ENCODE measurements at places on chromosomes 2 and 18.

- DNase-seq = no peak
These were observed 275.7 kb downstream of the PDE11A start for GRCh38 chr2:177796654-177797415.

- DNase-seq = no peak
These were observed 9.3 kb upstream of the SCTR start for GRCh38 chr2:119533560-119533959.

- no peak for DNase-seq
These were observed 272.7 kb downstream of the CD226 start for GRCh38 chr18:69674966-69675365.

GRCh38 chr2:226079196-226079595, 679.7 kb downstream of the NYAP2 start:
- no peak for DNase-seq

DNA sequence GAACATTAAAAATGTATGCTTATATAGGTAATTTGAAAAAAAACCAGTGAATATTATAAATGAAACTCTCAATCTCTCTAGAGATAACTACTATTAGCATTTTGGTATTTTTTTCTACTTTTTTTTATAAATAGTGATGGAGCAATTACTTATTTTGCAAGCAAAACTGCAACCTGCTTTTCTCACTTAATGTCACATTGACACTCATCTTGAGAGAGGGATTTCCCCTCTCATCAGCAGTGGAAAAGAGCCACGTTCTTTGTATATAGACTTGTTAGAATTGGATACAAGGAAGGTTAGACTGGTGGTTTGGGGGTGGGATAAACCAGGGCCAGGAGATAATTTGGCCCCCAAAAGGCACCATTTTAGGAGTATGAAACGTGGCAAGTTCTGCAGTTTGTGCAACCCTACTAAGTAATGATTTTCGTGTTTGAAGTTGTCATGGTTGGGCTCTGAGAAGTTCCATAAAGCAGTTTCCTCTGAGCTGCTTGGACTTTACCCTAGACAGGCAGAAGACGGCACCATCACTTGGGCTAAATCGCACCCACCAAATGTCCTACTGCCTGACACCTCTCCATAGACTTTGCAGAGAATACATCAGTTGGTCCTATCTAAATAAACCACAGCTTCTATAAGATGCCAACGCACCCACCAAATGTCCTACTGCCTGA, 194.0 kb downstream of the ACTR3 start:
- DNase-seq = no peak

DNA sequence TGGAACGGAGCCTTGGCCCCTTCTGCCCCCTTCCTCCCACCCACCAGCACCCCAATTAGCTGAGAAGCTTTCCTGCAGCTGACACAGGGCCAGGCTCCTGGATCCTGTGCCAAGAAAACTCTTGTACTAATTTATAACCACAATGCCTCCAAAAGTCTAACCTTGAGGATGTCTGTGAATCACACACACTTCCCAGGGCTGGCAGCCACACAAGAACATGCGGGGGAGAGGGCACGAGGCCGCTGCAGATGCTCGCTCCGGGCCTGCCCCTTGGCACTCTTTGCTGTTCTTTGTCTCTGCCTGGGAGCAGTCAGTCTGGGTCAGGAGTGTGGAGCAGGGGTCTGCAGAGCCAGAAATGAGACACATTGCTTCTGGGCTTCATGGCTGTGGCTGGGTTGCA, 62.7 kb upstream of the KIF5C start:
- DNase-seq = no peak

- no peak for DNase-seq
These were observed 43.0 kb downstream of the CCDC148 start for GRCh38 chr2:158413581-158413980.

- DNase-seq = no peak
These were observed 6.3 kb downstream of the MYOM1 start for GRCh38 chr18:3213300-3214059.

DNA sequence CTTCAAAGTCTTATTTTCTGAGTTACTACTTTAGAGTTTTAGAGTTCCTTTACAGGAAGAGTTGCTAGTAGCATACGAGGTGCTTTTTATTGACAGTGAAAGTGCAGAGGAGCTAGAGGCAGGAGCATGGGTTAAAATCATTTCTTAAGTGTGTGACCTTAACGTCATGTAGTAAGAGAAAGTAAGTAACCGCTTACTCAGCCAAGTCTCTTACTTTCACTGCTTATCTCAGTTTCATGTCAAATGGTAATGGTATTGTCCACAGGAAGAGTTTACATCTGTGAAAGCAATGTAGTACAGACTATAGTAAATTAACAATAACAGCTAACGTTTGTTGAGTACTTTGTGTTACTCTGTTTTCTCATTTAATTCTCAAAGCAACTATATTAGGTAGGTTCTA, 12.6 kb downstream of the NDUFAF7 start:
- DNase-seq = no peak

Measured in activated naive CD4-positive, alpha-beta T cell treated with Interleukin-2 at 50 U/mL for 16 hours (primary cell).